ENCODE measurements at places on chromosomes 16 and 17.

DNA sequence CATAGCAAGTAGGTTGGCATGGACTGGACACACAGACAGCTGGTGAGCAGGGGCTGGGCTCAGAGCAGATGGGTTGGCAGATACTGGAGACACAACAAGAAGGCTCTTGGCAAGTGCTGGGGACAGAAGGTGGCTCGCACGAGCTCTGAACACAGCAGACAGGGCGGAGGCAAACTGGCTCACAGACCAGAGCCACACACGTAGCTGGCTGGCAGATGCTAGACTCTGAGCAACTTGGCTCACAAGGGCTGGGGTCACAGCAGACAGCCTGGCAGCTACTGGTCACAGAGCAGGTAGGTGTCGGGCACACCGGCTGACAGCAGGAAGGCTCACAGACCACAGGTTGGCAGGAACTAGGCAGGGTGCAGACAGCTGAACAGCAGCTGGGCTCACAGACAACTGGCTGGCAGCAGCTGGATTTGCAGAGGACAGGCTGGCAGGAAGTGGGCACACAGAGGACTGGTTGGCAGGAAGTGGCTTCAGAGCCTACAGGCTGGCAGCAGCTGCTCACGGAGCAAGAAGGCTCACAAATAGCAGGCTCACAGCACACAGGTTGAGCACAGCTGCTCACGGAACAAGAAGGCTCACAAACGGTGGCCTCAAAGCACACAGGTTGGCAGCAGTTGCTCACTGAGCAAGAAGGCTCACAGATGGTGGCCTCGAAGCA lies 725 bp downstream of the KRTAP16-1 start:
- DNase-seq = peak; percentile 66

DNA sequence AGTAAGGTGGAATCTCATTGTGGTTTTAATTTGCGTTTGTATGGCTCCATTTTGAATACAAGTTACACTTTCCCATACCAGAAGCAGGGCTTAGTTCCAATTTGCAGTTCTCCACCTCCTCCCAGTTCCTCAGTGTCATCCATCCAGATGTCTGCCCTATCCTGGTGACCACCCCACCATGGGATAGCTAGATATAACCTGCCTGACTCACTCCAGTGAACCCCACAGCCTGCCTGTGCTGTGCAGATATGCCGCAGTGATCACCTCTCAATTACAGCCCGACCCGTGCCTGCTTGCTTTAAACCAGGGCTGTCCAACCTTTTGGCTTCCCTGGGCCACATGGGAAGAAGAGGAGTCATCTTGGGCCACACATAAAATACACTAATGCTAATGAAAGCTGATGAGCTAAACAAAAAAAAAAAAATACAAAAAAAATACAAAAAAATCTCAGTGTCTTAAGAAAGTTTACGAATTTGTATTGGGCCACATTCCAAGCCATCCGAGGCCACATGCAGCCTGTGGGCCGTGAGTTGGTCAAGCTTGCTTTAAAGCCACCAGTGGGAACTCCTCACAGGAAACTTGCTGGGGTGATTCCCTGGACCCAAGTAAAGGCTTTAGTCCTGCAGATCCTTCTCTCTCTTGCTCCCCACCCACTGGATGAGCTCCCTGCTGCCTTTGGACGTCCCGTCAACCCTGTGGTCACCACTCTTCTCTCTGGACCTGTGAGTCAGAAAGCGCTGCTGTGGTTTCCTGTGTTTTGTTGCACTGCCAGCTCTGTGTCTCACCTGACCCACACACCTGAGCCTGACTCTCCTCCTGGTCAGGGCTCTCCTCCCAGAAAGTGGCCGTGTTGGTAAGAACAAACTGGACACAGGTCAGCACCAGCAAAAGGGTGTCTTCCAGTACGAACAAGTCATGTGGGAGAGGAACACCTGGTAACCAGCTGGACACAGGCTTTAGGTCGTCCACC lies 83.0 kb downstream of the EMP2 start:
- no peak for DNase-seq

GRCh38 chr17:77814091-77814772 lies 144.3 kb upstream of the TNRC6C start:
- DNase-seq = no peak

DNA sequence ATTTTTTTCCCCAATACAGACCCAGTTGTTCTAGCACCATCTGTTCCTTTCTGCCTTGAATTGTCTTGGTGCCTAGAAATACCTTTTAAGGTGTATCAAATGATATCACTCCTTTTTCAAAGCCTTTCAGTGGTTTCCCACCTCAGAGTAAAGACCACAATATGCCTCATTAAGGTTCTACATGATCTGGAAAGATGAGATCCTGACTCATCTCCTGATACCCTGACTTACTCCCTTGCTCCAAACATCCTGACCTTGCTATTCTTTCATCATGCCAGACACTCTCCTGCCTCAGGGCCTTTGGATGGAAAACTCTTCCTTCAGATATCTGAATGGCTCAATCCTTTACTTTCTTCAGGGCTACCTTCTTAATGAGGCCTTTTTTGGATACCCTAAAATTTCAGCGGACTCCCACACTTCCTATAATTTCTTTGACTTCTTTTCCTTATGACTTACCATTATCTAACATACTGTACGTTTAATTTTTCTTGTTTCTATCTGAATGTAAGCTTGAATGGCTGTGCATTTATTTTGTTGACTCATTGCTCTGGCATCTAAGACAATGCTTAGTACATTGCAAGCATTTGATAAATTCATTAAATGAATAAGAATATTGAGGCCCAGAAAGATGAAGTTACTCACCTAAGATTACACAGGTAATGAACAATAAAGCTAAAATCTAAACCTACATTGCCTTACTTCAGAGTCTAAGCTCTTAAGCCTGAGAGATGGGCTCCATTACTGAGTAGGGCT lies 19.2 kb downstream of the FLOT2 start:
- no peak for DNase-seq

DNA sequence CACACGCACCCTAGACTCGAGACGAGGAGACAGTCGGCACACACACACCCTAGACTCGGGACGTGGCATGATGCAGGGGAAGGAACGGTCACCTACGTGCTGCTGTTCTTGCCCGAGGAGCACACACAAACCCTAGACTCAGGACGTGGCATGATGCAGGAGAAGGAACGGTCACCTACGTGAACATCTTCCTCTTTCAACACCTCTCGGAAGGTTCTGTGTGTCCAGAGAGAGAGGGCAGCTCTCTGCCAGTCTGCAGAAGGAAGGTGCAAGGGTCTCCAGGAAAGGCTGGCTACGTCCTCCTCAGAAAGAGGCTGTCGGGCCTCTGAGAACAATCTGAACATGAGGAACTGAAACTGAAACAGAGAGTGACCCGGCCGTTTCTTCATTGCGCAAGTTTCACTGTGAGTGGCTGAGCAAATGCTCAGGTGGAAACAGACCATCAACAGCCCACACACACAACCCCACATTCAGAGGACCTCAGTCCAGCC lies 43.4 kb downstream of the ZNF276 start:
- DNase-seq = no peak

- DNase-seq = no peak
Measured at GRCh38 chr16:55471448-55472097, 7.4 kb upstream of the MMP2 start.

GRCh38 chr16:72985148-72985941 lies 62.6 kb downstream of the ZFHX3 start:
- no peak for DNase-seq

- no peak for DNase-seq
Measured at GRCh38 chr16:52309446-52310416, 237.2 kb downstream of the TOX3 start.

- DNase-seq = no peak
Measured at GRCh38 chr16:22213801-22214200, 7.7 kb downstream of the EEF2K start.

GRCh38 chr16:50442221-50442620 lies 73.4 kb upstream of the BRD7 start:
- DNase-seq = no peak

DNA sequence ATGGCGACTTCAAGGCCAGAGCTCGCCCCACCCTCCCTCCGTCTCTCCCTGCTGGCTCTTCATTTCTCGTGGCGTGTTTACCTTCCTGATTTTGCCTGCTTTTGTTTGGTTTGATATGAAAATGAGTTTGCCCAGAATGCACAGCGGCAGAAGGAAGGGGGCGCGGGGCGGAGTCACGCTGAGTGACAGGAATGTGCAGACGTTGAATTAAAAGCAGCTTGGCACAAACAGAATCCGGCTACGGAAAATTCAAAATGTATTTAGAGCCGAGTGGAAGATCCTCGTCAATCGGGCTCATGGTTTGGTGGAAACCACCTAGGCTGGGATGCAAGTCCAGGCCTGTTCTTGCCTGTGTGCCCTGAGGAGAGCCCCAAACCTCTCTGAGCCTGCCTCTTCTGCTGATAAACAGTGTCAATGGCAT lies 102.7 kb downstream of the SDK2 start:
- DNase-seq = no peak

DNA sequence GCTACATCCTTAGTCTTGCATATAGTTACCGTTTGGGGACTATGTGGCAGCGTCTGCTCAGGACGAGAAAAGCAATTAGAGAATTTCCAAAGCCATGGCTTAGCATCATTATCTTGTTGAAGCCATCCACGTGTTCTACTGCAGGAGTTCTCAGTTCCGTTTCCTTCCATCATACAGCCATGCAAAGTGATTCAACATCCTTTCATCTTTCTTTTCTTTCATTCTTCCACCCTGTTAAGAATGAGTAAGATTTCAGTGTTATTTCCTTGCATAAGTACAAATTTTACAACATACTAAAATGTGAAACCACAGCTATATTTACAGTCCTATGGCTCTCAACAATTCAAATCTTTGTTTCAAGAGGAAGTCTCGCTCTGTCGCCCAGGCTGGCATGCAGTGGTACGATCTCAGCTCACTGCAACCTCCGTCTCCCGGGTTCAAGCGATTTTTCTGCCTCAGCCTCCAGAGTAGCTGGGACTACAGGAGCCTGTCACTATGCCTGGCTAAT lies 3.8 kb downstream of the MARF1 start:
- DNase-seq = no peak

GRCh38 chr17:7380855-7381683 lies at the start of gene TNK1:
TNK1 (plus strand) TSS chr17:7381089; CDS start chr17:7382927, 1,838 bp downstream.
- no peak for DNase-seq

DNA sequence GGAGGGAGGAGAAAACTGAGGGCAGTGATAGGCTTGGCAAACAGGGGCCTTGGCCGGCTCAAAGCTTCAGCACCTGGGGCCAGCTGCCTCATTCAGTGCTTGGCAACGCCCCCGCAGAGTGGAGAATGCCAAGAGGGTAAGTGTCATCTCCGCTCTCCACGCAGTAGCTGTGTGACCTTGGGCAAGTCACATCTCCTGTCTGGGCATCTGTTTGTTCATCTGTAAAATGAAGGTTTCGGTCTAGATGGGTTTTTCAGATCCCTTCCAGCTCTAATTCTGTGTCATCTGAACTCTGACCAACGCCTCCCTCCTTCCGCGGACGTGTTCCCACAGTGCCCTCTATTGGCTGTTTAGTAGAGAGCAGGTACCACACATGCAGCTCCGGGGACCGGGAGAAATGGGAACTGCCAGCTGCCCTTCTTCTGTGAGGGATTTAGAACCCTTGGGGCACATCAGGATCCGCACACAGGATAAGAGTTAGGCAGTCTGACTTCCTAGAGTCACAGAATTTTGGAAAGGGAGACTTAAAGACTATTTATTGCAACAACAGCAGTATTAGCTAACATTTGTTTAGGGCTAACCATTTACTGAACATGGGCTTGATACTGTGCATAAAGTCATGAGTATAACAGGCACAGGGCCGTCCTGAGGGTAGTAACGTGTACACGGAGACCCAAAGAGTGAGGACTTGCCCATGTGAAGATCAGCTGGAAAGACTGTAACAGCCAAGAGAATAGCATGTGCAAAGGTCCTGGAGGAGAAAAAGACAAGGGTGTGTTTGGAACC lies 26.8 kb downstream of the GP2 start:
- DNase-seq = peak; percentile 39

DNA sequence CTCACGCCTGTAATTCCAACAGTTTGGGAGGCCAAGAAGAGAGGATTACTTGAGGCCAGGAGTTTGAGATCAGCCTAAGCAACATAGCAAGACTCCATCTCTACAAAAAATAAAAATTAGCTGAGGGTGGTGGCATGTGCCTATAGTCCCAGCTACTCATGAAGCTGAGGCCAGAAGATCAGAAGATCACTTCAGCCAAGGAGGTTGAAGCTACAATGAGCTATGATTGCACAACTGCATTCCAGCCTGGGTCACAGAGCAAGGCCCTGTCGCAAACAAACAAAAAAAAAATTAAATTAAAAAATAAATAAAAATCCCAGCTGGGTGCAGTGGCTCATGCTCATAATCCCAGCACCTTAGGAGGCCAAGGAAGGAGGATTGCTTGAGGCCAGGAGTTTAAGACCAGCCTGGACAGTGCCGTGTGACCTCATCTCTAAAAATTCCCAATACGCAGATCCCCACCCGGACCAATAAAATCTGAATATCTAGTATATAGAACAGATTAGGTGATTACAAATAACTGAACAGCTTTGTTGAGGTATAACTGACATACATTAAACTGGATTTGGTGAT lies 18.2 kb upstream of the ATF7IP2 start:
- no peak for DNase-seq

- no peak for DNase-seq
Measured at GRCh38 chr16:9048302-9048700, 43.1 kb upstream of the HAPSTR1 start.

DNA sequence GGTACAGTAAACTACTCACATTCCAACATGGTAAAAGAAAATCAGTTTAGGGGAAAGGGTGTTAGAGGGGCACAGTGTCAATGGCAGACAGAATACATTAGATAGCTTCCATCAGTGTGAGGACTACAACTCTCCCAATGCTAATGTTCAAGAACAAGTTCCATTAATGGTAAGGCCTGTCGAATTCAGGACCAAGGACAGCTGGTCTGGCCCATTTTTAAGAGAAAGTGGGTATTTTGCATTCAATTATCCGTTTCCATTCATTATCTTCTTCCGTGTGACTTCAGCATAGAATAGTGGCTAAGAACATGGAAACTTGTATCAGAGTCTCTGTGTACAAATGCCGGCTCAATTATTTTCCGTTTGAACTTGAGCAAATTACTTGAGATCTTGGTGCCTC lies 98.4 kb downstream of the XYLT1 start:
- no peak for DNase-seq

DNA sequence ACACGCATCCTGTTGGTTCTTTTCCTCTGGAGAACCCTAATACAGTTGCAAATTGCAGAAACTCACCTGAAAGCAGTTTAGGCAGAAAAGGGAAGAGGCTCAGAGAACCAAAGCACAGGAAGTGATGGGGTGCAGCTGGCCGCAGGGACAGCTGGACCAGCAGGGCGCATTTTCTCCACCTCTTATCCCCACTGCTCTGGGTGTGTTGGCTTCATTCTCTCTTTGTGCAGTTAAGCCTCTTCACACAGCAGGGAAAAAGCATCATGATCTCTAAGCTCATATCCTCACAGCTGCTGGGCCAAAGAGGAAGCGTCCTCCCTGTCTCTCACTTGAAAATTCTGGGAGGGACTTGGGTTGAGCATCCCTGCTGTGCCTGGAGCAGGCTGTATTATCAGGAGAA lies 20.0 kb upstream of the LRRC75A start:
- no peak for DNase-seq

GRCh38 chr16:64234200-64234599 lies 887.7 kb downstream of the CDH11 start:
- no peak for DNase-seq

- no peak for DNase-seq
Measured at GRCh38 chr16:50619702-50620491, 61.2 kb downstream of the SNX20 start.

- DNase-seq = no peak
Measured at GRCh38 chr17:22145605-22146178, 453.4 kb downstream of the KCNJ18 start.

- DNase-seq = no peak
Measured at GRCh38 chr16:11435576-11435975, 90.3 kb downstream of the RMI2 start.

Measured in GDM1 (cell line).